ENCODE measurements at places on chromosomes 4 and X.
A peak's percentile ranks its signal among the peaks of the same experiment; 100 is the strongest.

DNA sequence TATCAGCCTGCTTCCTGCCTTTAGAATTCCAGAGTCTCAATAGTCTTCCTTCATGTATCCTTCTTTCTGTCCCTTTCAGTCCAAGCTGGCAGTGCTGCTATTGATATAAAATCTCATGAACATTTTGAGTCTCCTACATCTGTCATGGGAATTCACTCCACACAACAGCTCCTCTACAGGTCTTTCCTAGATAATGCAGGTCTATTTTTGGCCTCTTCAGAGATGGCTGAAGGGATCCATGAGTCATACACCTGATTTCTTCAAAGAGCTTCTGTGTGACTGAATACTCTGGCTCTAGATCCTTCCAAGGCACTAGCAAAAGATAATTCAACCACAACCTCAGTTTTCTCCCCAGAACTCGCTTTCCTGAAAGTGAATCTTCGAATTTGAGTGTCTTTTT, 115.4 kb downstream of the STPG2 start:
- no peak for DNase-seq

- DNase-seq = no peak
Observed at GRCh38 chrX:26915064-26915463, 548.1 kb downstream of the PPP4R3C start.

- no peak for DNase-seq
Observed at GRCh38 chrX:106875151-106875550, 28.0 kb downstream of the RIPPLY1 start.

DNA sequence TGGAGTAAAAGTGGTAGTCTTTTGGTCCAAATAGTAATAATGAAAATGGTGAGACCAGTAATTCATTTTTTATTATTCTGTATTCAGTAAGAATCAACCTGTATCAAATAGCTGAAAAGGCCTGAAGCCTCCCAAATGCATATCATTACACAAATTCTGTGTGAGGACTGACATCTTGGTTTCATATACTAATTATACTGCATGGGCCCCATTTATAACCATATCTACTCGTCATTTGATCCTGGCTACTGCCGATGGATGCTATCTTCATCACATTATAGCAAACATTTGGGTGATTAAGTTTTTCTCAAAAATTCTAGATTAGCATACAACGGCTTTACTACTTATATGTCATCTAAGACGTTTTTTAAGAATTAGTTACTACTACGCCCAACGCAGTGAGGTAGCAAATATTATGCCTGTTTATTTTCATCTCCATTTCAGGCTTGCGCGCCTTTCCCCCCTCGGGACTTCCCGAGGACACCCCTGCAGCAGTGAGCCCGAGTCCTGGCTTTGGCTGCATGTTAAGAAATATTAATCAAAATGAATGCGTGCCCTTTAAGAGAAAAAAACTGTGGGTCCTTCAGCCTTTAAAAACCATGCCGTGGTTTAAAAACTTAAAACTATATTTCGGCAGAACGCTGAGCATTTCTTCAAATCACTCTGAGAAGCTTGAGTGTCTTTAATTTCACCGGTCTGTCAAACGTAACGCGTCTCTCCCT, 814 bp upstream of the MMAA start:
- peak; percentile 49 for DNase-seq

- no peak for DNase-seq
Observed at GRCh38 chr4:73895201-73896175, 26.3 kb downstream of the CXCL1 start.

DNA sequence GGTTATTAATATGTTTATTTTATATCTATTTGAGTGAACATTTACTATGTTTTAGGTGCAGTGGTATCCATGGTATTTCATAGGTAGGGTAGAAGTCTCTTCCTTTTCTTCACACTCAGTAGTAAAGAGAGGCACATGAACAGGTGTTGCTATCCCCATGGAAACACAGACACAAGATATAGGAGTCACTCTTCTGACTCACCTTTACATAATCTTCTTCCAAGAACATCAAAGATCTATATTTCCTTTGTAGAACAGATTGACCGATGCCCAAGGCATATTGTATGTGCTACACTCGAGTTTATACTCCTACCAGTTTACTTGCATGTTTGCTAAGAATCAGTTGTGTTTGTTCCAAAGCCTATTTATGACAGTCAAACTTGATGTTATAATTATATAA, 1997.4 kb downstream of the C4orf33 start:
- DNase-seq = no peak

- DNase-seq = no peak
Observed at GRCh38 chrX:42496239-42496638, 281.7 kb downstream of the PPP1R2C start.

DNA sequence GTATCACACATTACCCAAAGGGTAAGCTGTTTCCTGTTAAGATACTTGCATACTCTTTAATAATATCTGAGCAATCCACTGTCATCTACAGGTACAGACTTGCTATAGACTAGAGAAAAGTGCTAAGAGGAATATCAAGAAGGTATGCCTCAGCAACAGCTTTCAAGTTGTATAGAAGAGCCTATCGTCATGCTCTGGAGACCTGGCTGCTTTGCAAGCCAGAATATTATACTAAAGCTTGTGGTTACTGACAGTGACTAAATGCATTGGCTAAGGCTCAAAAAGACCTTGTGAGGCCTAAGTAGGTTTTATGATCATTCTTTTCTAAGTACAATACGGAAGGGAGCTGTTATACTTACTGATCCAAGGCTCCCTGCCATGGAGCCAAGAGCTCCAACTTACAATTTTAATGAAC, 11.3 kb downstream of the LAMP2 start:
- DNase-seq = peak; percentile 8

DNA sequence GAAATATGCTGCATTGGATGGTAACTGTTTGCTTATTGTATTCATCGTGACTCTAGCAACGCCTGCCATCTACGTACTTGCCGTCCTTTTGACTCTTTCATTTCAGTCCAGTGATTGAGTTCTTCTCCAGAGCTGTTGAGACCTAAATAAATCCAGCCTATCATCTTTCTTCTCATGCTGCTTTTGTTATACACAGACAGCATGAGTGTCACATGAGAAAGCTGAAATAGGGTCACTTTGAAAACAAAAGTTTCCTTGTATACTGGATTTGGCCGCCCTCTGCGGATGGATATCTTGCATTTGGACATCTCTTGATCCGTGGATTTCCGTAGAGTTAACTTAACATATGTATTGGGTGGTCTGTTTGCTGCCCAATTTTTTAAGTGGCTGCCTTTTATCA, 67.2 kb downstream of the TMPRSS11F start:
- DNase-seq = no peak

DNA sequence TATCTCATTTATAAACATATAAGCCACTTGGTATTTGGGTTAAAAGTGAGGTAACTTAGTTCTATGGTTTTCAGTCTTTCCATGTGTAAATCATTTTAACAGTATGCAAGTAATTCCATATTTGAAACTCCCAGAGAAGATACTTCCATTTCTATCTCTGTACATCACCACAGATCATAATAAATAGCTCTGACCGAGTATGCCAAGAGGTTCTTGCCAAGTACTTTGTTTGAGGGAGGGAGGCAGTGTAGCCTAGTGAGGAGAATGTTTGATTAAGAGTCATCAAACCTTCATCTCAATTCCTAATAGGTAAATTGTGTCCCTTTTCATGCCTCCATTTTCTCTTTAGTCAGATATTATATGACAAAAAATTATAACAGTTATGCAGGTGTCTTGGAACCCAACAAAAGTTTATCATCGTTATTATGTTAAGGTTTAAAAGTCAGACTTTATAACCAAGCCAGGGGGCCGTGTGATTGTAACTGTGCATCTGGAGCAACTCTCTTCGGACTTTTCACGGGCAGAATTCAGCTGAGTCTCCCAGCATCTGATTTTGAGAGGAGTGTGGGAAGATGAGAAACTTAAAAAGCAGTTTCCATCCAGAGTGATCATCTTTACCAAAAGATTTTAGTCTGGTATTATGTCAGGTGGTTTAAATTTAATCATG, 123.8 kb downstream of the ANK2 start:
- DNase-seq = no peak

DNA sequence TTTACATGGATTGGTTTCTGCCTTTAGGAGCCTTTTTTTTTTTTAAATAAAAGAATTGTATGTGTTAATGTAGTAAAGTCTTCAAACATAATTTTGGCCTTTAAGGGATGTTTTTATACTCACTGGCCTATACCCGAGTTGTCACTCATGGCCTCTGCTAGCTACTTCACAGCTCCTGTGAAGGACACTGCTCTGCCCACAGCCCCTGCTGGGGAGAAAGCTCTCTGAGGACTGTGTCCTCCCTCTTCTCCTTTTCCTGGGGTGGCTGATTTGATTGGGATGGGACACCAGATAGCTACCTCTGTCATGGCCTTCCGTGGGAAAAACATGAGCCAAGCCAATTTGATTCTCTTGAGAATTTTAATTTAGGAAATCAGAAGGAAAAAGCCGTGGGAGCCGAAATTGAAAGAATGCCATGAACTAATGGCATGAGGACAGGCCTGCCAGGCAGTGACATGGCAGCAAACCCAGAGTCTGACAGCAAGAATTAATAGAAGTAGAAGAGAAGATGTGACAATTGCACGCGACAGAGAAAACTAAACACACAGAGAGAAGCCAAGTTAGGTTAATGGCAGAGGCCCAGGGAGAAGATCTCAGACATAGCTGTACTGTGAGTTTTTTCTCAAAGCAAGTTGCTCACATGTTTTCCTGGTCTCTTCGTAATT, 81.4 kb downstream of the ARHGAP10 start:
- DNase-seq = no peak

GRCh38 chr4:166991006-166991561, 243.2 kb downstream of the SPOCK3 start:
- DNase-seq = no peak

DNA sequence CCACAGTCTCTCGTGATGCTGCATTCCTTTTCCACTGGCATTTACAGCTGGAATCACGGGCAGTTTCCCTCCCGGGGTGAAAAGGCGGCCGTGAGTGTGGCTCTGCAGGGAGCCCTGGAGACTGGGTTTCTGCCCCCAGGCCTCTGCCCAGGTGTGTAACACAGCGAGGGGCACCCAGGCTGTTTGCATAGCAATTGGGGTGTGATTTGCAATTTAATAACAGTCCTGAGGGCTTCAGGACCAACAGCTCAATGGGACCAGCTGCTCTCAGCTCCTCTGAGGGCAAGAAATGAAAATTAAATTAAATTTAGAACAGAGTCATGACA, 99.0 kb upstream of the SHOX start:
- no peak for DNase-seq

DNA sequence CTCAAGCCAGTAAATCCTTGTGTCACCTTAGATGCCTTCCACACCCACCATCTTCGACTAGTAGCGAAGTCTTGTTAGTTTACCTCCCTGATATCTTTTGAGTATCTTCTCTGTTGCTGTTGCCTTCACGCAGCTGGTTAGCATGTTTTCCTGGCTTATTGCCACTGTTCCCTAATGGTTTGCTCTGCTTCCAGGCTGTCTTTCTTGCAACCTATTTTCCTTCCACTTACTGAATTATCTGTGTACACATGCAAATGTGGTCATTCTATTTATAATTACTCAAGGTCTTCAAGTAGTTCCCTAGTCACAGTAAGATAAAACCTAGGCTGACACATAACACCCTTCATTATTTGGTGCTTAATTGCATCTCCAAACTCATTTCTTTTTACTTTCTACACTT, 89.5 kb downstream of the UGT8 start:
- DNase-seq = no peak

DNA sequence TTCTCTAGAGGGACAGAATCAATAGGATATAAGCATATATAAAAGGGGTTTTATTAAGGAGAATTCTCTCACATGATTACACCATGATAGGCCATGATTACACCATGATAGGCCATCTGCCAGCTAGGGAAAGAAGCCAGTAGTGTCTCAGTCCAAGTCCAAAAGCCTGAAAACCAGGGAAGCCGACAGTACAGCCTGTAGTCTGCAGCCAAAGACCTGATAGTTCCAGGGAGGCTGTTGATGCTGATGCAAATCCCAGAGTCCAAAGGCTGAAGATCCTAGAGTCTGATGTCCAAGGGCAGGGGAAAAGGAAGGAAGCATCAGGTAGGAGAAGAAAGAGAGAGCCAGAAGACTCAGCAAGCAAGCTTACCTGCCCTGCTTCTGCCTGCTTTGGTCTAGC, 411.3 kb upstream of the EMCN start:
- DNase-seq = no peak

GRCh38 chr4:164761746-164762275, 7.9 kb downstream of the SMIM31 start:
- no peak for DNase-seq

DNA sequence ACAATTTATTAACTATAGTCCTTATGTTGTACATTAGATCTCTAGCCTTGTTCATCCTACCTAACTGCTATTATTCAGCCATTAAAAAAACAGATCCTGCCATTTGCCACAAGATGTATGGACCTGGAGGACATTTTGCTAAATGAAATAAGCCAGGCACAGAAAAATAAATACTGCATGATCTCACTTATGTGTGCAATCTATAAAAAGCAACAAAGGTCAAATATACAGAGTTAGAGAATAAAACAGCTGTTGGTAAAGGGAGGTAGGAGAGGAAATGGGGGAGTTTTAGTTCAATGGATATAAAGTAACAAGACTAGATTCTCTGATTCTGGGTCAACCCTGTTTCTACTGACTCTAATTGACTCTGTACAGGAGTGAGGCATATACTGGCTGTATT, 103.3 kb upstream of the FAM9C start:
- DNase-seq = no peak

DNA sequence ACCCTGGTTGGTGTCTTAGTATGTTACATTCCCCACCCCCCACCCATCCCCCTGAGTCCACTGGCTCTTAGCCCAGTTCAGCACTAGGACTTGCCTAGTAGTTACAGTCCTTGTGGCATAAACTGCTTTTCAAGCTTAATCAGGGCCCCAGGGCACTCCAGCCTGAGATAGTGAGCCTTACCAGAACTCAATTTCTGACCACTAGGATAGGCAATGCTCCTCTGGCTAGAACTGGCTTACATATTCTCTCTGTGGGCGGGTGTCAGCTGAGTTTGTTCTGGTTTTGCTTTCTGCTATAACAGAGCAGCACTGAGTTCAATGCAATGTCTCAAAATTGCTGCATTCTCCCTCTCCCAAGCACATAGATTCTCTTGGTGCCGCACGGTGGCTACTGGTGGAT, 391.4 kb upstream of the DIPK2B start:
- DNase-seq = no peak

- peak; percentile 4 for DNase-seq
Observed at GRCh38 chrX:39201305-39201990, 400.2 kb downstream of the MID1IP1 start.

GRCh38 chr4:42519803-42520417, 122.6 kb downstream of the SHISA3 start:
- DNase-seq = peak; percentile 54

DNA sequence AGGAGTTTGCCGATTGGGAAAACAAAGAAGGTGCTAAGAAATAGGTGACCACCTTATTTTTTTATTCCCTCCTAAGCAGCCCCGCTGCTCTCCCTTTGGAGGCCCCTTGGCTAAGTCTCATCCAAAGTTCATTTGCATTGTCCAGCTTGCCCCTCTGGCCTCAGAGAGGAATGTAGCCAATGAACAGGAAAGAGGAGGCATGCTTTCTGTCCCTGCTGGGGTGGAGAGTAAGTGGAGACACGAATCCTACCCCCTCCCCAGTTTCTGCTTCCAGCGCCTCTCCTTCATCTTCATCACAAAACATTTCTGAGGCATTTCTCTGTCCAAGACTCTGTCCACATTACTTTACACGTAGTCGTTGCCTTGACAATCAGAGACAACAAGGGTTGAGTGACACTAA, 38.7 kb downstream of the NLGN3 start:
- DNase-seq = no peak

Measured in CD4-positive, alpha-beta T cell treated with Interleukin-21 for 1 hour (primary cell).